Bronchial epithelial cell (primary cell): ENCODE measurements at places on chromosomes 1 and 21. TPM values are rescaled to one million over a fixed set of nuclear protein-coding genes. Genes with fewer than 3 reads are reported as not detected.

Gene MPL
- total RNA-seq: not detected in 2 replicates

Gene ESRRG
- total RNA-seq: 0.13 TPM in 1 of 2 replicates, not detected in the other

Gene C4BPB
- not detected in 2 replicates for total RNA-seq

Gene KIF14
- total RNA-seq: 0.51 and 0.79 TPM in 2 replicates

Gene ZCCHC17
- total RNA-seq: 35.8 and 48.8 TPM in 2 replicates
